NCI-H510A treated with DMSO at 0.1 percent for 48 hours (cell line): ENCODE measurements at places on chromosomes 4 and X.
A peak's percentile ranks its signal among the peaks of the same experiment; 100 is the strongest.

DNA sequence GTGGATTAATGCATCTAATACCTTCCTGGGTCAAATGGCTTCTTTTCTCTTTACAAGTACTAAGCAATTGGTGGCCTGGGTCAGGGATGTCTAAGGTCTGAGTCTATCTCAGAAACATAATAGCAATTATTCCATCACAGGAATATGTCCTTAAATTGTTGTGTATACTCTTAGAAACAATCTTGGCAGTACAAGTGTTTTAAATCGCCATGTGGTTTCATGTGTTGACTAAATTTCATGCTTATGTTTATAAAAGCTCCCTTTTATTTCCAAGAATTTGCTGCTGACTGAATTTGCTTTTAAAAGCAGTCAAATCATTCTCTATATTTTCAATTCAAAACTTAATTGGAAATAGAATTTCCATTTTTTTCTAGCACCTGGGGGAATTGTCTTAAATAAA, 125.3 kb upstream of the PACRGL start:
- DNase-seq = no peak

DNA sequence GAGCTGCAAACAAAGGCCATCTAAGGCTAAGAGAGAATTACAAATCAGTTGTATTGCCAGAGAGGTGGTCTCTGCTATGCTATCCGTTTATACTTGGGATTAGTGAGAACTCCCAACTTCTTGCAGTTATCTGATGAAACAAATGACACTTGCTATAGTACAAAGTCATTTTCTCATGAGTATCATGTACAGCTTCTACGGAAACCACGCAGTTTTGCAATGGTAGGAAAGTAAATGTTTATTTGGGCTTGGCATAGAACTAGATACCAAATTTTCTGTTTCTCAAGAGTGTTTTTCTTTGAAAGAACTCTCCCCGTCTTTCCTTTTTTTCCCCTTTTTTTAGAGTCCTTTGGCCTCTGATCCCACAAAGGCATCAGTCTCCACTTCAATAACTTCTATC, 128.2 kb upstream of the ENPEP start:
- DNase-seq = no peak

- DNase-seq = no peak
Measured at GRCh38 chr4:34636623-34637022, 1607.7 kb downstream of the ARAP2 start.

DNA sequence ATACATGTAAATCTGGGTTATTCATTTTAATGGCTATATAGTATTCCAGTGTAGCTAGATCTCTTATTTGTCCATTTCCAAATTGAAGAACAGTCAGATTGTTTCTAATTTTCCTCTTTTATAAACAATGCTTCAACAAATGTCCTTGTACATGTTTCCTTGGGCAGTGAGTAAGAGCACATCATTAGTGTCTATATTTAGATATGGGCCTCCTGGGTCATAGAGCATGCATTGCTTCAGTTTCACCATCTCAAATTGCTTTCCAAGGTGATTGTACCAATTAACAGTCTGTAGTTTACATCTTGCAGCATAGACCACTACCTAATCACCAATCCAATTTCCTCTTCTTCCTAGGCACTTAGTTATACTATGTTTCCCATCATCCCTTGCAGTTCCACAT, 13.4 kb downstream of the PHKA2 start:
- DNase-seq = no peak

DNA sequence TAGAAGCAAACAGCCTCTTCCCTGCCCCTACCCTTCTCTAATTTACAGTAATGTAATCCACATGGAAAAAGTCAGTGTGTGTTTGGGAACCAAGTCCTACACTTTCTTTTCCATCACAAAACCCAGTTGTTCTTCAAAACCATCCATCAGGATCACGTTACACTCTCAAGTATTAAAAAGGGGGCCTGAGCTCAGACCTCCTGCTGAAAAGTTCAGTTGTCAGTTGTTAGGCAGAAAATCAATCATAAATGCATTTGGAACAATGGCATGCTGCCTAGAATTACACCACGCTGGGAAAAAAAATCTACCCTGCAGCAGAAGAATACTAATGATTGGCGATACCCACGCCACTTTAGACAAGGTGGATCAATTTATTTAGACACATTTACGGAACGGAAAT, 236.5 kb downstream of the PARM1 start:
- DNase-seq = no peak

- DNase-seq = no peak
Measured at GRCh38 chr4:148166132-148166591, 276.1 kb downstream of the NR3C2 start.

DNA sequence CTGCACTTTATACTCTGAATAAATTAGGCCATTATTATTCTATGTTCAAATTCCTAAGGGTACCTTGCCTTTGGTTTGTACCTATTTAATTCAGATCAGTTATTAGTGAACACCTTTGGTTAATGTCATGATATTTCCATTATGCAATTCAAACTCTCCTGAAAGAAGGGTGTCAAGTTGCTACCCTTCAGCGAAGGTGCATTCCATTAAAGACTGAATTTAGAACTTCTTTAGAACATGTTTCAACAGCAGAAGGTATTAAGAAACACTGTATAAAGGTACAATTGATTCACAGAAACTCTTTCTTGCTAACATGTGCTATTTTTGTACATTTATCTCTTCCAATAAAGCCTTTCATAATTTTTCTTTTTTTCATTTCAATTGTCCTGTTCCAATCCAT, 1545.4 kb upstream of the PCDH10 start:
- DNase-seq = no peak

DNA sequence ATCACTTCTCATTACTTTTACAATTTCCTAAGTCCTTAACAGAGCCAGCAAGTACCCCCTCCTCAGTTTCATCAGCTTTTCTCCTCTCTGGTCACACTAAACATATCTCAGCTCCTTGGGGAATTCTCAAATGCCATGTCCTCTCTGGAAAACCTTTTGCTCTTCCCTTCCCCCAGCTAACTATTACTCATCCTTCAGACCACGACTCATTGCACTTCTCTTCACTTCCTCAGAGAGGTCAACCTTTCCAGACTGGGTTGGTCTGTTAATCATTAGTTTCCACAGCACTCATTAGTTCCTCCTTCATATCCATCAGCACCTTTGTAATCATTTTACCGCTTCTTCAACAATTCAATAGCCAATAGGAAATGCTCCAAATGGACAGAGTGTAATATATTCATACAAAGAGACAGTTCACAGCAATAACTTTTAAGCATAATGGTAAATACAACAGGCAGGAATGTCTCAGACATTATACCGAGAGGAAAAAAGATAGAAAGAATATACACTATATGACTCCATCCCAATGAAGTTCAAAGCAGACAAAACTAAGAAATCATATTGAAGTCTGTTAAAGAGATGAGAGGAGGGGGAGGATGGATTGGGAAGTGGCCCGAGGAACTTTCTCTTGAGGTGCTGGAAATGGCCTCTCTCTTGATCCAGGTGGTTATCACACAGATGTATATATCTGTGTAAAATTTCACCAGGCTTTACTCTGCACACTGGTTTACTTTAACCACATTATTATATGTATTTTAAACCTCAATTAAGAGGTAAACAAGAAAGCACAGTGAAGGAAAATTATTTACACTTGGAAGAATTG, 39.6 kb downstream of the DDX60L start:
- no peak for DNase-seq

DNA sequence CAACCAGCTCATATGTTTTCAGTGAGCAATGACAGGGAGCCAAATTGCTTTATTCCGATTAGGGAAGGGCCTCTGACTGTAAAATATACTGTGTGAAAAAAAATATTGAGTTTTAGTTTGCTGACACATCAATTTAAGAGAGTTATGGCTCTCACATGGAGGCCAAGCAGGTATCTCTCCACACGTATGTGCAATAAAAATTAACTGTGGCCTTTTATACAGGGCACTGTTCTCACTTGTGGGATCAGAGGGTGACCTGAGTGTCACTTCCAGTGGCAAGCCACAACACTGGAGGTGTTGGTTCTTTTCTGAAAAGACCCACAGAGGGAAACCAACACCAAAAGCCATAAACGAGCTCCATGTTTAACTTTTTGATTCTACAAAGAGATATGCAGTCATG, 462.8 kb downstream of the MID1IP1 start:
- no peak for DNase-seq

GRCh38 chr4:126778348-126778747, 854.4 kb upstream of the INTU start:
- DNase-seq = no peak

DNA sequence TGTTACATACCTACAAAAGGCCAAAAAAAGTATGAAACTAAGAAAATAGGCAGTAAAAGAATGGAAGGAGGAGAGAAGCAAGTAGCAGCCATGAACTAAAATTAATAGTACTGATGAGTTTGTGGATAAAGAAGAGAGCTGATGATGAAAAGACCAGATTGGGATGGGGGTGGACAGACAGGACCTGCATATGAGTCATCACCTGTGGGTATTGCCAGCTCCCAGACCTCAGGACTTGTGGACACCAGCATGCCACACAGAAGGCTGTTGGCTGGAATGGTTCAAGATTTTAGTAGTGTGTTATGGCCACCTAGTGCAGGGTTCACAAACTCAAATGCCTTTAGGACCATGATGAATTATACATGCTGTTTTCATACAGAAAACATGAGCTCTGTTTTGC, 58.9 kb downstream of the ARX start:
- no peak for DNase-seq

- DNase-seq = no peak
Measured at GRCh38 chrX:44343412-44344141, at the start of gene EFHC2. EFHC2 (minus strand) TSS chrX:44343672; CDS start chrX:44343588, 84 bp downstream.

DNA sequence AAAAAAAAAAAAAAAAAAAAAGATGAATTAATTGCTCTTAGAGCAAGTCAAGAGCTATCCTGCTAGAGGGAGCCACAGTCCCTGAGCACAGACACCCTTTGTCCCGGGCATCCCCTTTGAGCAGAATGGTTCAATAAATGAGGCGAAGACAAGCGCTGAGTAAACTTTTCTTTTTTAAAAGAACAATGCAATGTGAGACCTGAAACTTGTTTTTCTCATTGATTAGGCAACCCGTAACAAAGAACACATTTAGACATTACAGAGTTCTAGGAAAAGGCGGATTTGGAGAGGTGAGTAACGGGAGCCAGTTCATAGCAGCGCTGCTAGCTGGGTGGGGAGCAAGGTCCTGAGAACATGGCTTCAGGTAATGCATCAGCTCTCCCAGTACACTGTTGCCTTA, 46.1 kb downstream of the GRK4 start:
- DNase-seq = no peak

DNA sequence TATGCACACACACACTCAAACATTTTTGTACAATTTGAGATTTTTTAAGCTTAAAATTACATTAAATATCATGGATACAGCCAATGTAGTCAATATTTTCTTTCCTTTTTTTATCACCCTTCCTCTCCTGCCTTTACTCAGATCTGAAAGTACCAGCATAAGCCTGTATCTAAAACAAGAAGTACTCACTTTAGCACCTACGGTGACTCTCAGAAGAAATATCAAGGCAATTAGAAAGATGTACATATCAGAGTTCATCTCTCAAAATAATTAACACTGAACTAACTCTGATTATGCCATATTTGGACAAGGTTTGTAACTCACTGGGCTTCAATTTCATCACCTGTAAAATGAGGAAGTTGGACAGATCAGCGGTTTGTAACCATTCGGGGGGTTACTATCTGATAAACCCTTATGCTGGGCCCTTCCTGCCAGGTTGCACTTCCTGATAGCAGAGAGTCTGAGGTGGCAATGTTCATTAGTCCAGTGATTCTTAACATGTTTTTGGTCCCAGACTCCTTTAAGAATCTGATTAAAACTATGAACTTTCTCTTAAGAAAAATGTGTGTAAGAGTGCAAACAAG, 5.7 kb upstream of the GPR174 start:
- DNase-seq = no peak

DNA sequence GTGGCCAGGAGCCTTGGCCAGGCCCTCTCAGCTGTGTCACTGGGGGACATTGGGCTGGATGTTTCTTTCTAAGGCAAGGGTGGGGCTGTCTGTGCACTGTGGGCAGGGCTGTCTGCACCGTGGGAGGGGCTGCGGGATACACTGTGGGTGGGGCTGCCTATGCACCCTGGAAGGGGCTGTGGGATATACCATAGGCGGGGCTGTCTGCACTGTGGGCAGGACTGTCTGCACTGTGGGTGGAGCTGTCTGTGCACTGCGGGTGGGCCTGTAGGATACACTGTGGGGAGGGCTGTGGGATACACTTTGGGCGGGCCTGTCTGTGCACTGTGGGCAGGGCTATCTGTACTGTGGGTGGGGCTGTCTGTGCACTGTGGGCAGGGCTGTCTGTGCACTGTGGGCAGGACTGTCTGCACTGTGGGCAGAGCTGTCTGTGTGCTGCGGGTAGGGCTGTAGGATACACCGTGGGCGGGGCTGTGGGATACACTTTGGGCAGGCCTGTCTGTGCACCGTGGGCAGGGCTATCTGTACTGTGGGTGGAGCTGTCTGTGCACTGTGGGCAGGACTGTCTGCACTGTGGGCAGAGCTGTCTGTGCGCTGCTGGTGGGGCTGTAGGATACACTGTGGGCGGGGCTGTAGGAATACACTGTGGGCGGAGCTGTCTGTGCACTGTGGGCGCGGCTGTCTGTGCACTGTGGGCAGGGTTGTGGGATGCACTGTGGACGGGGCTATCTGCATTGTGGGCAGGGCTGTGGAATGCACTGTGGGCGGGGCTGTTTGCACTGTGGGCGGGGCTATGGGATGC, 31.1 kb downstream of the ACOX3 start:
- DNase-seq = no peak

GRCh38 chrX:127571834-127572233, 480.4 kb downstream of the ACTRT1 start:
- DNase-seq = no peak

GRCh38 chr4:23485801-23486200, 404.0 kb downstream of the PPARGC1A start:
- DNase-seq = no peak

- no peak for DNase-seq
Measured at GRCh38 chr4:107247738-107248137, 211.6 kb upstream of the DKK2 start.

DNA sequence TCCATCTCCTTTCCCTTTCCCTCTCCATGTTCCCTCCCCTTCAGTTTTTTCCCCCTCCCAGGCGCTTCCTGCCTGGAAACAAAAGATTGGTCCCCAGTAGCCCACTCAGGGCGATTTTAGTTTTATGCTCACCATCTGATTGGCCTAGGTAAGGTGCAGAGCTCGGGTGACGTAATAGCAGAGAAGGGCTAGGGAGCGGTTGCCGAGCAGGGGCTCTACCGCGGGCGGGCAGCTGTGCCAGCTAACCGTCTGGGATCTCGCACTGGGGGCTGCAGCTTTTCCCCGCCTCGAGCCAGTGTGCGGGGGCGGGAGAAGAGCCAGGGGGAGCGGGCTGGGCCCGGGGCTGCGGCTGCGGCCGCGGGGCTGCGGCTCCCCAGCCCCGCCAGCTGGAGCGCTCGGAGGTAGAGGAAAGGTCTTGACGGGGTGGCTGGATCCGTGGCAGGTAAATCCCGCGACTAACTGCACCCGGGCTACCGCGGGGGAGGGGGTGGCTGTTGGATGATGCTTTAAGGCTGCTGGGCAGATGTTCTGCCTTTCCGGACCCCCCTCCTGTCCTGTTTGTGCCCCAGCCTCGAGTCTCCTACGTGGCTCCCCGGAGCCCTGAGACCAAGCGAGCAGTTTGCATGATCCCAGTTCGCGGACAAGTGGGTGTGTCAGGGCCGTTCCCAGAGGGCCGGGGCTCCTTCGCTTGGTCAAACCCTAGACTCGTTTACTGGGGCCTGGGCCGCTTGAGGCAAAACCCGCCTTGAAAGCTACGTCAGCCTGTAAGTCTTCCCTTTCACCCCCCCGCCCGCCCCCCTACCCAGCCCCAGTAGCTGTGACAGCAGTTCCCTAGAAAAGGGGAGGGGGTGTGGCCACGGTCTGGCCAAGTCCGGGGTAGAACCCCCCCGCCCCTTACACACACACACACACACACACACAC, at the start of gene PAK3:
Gene PAK3, plus strand, starts transcription at position 218 of the 922 bp plus-strand sequence. CDS start 26,913 bp downstream, outside the sequence.
- DNase-seq = peak; percentile 59
